IMR-90 (cell line): ENCODE measurements at places on chromosomes 12 and 14. TPM values are rescaled to one million over a fixed set of nuclear protein-coding genes. Genes with fewer than 3 reads are reported as not detected.

Gene RILPL2
- total RNA-seq = 1.8 and 2.2 TPM in 2 replicates

Gene FGD4
- 8.8 and 10.3 TPM in 2 replicates for total RNA-seq

Gene TPPP2
- not detected in 2 replicates for total RNA-seq

Gene SYCP3
- under 0.01 TPM in 1 of 2 replicates, not detected in the other for total RNA-seq

Gene DNAJC22
- 6.7 and 8.1 TPM in 2 replicates for total RNA-seq

Gene AHNAK2
- 6.7 and 7.9 TPM in 2 replicates for total RNA-seq

Gene SLC2A14
- under 0.01 TPM in 1 of 2 replicates, not detected in the other for total RNA-seq

Gene DENND5B
- total RNA-seq = 11.9 and 13.4 TPM in 2 replicates

Gene TAS2R46
- 3.3 and 4.7 TPM in 2 replicates for total RNA-seq
